NCI-H446 (cell line): ENCODE measurements at places on chromosomes 16 and 17.

GRCh38 chr17:19502517-19502916, 31.1 kb upstream of the SLC47A1 start:
- no peak for DNase-seq

GRCh38 chr16:69267633-69268032, 43.5 kb upstream of the VPS4A start:
- DNase-seq: no peak

GRCh38 chr17:10513299-10514067, 4.9 kb downstream of the MYH1 start:
- DNase-seq: no peak

GRCh38 chr16:81627024-81627423, 152.1 kb upstream of the PLCG2 start:
- no peak for DNase-seq

DNA sequence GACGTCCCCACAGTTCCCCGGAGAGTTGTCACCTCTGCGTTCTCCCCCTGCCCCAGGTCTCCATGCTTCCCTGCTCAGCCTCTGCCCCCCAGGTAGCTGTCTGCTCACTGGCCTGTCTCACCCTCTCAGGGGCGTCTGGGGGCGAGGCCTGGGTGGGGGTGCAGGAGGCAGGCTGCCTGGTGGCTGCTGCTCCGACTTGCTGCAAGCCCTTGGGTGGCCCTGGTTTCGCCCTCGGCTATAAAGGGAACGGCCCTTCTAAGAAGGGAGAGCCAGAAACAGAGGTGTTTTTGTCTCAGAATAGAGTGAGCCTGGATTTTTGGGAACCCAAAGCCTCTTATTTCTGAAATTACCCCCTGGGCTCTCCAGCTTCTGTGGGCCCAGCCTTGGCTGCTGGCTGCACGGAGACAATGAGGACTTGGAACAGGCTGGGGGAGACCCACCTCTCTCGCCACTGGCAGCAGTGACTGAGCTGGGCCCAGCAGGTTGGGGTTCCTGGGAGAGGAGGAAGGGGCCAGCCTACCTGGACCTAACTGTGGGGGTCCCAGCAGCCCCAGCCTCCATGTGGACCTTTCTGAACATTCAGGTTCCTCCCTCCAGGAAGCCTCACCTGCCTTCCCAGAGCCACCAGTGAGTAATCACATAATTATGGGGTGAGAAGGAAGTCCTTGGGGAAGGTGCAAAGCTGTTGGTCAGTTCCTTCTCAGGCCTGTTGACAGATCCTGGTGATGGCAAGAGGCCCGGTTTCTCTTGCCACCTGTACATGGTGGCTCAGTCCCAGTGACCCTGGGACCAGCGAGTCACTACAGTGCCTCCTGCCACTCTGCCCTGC, 15.5 kb upstream of the SPNS2 start:
- no peak for DNase-seq

DNA sequence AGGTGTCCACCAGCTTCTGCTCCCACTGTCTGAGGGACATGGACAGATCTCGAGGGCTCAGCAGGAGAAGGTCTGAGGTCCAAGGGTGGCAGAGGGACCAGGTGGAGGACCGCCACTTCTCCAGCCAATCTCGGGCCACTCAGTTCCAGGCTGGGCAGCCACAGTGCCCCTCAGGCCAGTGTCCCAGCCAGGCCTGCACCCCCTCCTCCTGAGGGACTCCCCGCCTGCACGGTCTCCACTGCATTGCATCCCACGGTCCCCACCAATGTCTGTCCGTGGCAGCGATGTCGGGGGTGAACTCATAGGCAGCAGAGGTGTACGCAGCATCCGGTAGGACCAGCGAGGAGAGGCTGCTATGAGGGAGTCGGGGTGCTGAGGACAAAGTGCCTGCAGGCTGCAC, 64.2 kb upstream of the DOC2B start:
- DNase-seq: no peak

DNA sequence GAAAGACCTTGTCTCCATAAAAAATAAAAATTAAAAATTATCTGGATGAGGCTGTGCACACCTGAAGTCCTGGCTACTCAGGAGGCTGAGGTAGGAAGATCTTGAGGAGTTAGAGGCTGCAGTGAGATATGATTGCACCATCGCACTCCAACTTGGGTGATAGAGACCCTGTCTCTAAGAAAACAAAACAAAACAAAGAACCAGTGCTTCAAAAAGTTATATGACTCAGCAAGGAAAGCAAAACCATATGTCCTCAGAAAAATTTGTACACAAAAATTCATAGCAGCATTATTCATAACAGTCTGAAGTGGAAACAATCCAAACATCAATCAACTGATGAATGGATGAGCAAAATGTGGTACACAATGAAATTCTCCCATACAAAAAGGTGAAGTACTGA, 48.9 kb downstream of the SLFN5 start:
- no peak for DNase-seq

GRCh38 chr17:20254541-20254940, 212.8 kb downstream of the LGALS9B start:
- no peak for DNase-seq

DNA sequence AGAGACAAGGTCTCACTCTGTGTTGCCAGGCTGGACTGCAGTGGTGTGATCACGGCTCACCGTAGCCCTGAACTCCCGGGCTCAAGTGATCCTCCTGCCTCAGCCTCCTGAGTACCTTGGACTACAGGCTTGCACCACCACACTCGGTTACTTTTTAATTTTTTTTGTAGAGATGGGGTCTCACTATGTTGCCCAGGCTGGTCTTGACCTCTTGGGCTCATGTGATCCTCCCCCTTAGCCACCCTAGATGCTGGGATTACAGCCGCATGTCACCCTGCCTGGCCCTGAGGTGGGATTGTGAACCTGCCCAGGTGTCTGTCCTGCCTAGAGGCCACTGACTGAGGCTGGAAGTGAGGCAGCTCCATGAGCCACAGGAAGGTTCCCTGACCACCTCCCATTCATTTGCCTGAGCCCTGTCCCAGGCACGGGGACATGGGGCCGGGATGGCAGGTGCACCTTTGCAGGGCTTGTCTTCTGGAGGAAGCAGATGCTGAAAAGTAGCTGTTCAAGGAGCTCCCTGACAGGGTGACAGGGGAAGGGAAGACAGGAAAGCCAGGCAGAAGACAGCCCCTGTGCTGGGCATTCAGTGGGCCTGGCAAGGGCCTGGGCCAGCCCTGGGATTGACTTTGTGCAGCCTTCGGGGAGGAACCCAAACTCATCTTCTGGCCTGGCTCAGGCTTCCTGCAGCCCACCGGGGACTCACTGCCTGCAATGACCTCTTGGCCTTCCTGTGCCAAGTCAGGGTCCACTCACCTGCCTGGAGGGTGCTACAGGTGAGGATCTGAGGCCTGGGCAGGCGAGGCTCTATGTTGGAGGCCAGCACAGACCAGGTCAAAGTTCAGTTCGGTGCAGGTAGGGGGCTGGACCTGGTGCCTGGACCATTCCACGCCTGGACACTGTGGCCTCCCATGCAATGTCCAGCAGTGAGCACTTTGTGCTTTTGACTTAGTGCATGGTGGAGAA, 8.1 kb upstream of the NOTUM start:
- no peak for DNase-seq

DNA sequence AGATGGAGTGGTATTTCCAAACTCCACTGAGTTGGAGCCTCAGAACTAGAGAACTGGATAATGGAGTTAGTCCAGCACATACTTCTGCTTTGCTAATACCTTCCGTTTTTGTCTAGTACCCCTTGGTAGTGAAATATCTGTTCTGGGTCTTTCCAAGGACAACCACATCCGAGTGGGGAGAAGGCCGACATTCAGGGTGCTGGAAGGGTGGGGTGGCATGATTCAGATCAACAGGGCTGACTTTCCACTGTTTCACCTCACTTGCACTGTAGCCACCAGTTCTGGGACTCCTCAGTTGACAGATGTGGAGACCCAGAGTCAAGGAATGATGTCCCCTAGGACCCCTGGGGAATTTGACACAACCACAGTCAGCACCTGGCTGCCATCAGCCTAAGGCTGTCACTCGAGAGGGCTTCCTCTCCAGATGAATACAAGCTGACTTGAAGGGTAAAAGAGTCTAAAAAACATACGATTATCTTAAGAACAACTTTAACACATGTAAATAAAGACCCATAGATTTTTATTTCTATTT, 84.8 kb upstream of the HNF1B start:
- no peak for DNase-seq

DNA sequence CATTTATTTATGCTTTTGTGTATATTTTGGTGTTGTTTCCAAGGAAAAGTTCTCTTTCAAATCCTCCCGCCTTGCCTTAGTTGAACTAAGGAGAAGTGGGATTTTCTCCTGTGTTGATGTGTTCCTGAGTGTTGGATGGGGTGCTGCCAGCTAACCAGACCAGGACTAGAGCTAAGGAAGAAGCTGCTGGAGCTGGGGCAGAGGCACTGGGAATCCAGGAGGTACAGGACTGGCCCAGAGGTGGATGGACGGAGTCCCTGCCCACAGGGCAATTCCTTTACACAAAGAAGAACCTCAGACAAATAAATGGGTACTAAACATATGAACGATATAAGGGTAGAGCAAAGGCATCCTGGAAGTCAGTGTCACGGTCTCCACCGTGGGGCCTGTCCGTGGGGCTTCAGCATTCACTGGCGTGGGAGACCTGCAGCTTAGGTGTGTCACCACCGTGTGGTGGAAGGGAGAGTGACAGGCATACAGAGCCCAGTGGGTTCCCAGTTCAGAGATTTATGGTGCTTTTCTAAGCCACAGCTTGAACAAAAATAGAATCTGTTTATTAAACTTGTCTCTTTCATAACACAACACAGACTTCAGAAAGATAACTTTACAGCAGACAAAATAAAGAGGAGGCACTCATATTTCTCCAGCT, 270.7 kb downstream of the NTN1 start:
- DNase-seq: no peak

- DNase-seq: no peak
Measured at GRCh38 chr17:34312080-34312479, 7.2 kb upstream of the CCL8 start.

DNA sequence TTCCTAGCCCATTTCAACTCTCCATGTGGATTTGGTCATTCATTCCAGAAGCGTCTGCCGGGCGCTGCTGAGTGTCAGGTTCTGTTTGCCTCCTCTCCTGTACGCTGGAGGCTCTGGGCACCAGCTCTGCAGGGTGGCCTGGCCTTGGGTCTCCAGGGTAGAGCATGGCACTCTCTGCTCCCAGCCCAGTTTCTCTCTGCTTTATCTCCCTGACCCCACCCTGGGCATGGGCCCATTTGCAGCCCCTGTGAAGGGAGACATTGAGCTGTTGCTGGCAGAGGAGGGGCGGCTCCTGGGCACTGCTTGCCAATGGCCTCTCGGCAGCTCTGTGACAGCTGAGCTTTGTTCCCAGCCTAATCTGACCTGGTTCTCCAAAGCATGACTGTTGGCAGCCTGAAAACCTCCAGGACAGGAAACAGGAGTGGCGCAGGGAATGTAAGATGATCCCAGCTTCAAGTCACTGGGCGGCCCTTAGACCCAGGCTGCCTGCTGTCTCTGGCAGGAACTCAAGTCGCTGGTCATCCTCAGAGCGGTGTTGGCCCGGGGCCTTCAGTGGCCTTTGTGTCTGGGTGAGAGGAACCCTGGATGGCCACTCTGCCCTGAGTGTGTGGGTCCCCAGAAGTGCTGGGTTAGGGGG, 146.8 kb downstream of the SEC14L1 start:
- no peak for DNase-seq
